A549 treated with ZK216348 at 1 μM for 4 hours (cell line): ENCODE measurements at places on chromosomes 11 and 22. TPM values are rescaled to one million over a fixed set of nuclear protein-coding genes. Genes with fewer than 3 reads are reported as not detected.

RIMBP3B gene
- 0.19 to 0.67 TPM (median 0.42 TPM) in 5 replicates for total RNA-seq

KCNQ1OT1 gene
- 0.04 to 0.07 TPM (median 0.06 TPM) in 5 replicates for total RNA-seq

LRRC4C gene
- total RNA-seq = not detected in 5 replicates

OR9G1 gene
- total RNA-seq = not detected in 5 replicates

OR52A1 gene
- not detected in 5 replicates for total RNA-seq

PATE2 gene
- total RNA-seq = 0.41 TPM in 1 of 5 replicates, not detected in the others
